ENCODE measurements at places on chromosomes 7 and 10.

GRCh38 chr7:7992506-7992905 lies 23.9 kb downstream of the GLCCI1 start:
- DNase-seq = no peak

- DNase-seq = no peak
These were observed 4.6 kb downstream of the ST7 start for GRCh38 chr7:116957874-116958273.

DNA sequence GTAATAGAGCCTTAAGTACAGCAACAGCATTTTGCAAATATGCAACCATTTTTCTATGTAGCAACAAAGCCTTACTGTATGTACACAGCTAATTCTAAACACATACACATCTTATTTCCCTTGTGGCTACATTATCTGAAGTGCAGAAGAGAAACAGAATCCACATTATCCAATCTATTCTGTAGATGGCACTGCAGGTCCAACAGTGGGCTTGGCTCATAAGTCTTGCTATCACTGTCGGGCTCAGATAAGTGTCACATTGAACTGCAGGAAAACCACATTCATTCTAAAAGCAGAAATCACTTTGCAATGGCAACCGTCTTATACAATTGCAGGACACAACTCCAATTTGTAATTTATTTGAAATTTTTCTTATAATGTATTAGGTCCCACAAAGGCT lies 109.8 kb upstream of the NOBOX start:
- no peak for DNase-seq

DNA sequence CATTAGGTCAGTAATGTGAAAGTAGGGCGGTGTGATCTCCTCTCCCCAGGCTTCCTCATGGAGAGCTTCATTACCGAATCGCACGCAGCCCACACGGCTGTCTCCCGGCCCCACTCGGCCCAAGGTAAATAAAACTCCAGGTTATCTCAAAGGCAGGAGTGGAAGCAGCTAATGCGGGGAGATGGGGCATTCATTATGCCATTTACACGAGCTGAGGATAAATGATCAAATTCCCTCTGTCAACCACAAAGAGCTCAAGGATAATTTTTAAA lies 93.5 kb downstream of the ADARB2 start:
- no peak for DNase-seq
